ENCODE measurements at places on chromosomes 2 and 18. TPM values are rescaled to one million over a fixed set of nuclear protein-coding genes. Genes with fewer than 3 reads are reported as not detected.

DNA sequence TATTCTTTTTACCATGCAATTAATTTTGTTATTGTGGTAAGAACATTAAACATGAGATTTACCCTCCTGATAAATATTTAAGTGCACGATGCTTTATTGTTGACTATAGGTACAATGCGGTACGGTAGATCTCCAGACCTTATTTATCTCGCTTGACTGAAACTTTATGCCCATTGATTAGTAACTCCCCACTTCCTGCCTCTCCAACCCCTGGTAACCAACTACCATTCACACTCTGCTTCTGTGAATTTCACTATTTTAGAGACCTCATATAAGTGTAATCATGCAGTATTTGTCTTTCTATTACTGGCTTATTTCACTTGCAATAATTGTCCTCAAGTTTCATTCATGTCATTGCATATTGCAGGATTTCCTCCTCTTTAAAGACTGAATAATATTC is 195.7 kb upstream of the ID2 start:
- peaks cover 36% of the 10 kb centered on the region for H3K4me1 ChIP-seq
- H3K27ac ChIP-seq = peak overlapping the region; percentile 80
- no peaks in the 10 kb centered on the region for H3K27me3 ChIP-seq
- H3K4me3 ChIP-seq = peak overlapping the region; percentile 54
- H3K36me3 ChIP-seq = no peaks in the 10 kb centered on the region

DNA sequence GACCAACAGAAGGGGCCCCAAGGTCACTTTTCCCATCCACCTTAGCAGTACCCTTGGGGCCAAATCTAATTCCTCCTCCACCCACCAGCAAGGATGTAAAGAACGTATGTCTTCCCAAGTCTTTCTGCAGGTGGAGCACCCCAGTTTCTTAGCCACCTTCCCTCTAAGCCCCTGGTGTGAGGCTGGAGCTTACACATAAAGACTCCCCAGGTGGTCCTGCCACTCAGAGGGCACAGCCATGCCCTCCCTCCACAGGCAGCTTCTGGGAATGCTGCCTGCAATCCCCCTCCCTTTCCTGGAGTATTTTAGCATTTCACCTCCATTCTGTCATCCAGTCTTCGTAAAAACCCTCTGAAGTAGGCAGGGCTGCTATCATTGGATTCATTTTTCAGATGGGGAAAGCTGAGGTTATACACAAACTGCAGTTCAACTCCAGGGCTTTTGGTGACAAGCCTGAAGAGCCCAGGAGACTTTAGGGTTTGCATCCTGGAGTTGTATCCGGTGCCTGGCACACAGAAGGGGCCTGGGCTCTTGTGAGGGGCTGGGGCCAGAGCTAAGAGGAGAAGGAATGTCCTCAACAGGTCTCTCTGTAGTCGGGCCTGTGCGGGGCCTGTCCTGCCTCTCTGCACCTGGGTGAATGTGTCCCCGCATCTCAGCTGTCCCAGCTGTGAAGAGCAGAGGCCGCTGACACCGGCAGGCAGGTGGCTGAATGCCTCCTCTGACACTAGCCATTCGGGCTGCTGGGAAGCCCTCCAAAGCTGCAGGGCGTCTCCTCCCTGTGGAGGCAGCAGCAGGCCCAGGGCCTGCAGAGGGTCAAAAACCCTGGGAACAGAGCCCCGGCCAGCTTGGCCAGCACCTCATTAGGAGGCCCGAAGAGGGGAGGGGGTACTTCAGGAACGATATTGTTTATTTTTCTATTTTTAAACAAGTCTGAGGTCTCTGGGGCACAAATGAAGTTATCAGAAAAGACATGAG is 27.6 kb downstream of the CIB4 start:
- no peak for DNase-seq
- no peak overlapping the region for H3K4me3 ChIP-seq

DNA sequence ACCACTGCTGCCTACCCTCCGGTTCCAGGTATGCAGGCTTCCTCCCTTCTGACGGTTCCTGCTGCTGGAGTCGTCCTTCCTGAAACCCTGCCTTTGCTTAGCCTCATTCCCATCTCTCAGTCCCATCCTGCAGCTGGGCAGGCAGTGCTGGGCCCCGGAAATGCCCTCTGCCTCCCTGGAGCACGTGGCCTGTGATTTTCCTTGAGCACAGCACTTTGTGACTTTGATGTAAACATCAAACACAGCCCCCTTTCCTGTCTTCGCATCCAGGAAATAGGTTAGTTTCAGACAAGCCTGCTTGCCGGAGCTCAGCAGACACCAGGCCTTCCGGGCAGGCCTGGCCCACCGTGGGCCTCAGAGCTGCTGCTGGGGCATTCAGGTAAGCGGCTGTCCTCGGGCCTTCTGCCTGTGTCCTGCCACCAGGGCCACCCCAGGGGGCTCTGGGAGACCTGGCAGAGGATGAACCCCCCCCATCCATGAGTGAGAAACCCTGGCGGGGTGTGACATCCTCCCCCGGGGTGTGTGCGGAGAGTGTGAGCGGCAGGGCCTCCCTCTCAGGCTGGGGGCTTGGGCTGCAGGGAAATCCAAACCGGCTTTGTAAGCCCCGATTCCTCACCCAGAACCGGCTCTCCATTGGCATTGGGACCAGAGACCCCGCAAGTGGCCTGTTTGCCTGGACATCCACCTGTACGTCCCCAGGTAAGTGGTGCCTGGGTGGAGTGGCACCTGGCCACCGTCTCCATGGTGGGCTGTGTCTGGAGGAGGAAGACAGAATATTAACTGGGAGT is at the start of gene ZAP70:
Gene ZAP70, plus strand, starts transcription at position 281 of the 788 bp plus-strand sequence. CDS start 10,461 bp downstream, outside the sequence.
- no peak for DNase-seq
- H3K27me3 ChIP-seq = no peaks in the 10 kb centered on the region
- H3K4me3 ChIP-seq = no peak within 1 kb of the TSS

- H3K27me3 ChIP-seq = no peaks in the 10 kb centered on the region
- H3K4me1 ChIP-seq = peaks cover 6% of the 10 kb centered on the region
- no peak overlapping the region for H3K27ac ChIP-seq
- no peaks in the 10 kb centered on the region for H3K36me3 ChIP-seq
- H3K4me3 ChIP-seq = no peak overlapping the region
Measured at GRCh38 chr2:68294187-68294586, 25.6 kb downstream of the CNRIP1 start.

DNA sequence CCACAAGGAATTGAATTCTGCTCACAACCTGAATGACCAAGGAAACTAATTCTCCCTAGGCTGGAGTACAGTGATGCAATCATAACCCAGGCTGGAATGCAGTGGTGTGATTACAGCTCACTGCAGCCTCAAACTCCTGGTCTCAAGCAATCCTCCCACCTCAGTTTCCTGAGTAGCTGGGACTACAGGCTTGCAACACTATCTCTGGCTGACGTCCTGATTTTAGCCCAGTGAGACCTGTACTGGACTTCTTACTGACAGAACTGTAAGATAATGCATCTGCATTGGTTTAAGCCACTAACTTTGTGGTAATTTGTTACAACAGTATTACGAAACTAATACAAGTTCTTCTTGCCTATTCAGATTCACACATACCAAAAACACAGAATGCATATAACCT is 9.5 kb upstream of the KDSR start:
- peaks cover 5% of the 10 kb centered on the region for H3K4me1 ChIP-seq
- no peaks in the 10 kb centered on the region for H3K27me3 ChIP-seq
- no peak for DNase-seq
- H3K4me3 ChIP-seq = no peak overlapping the region

GRCh38 chr18:54712758-54713157 is 115.5 kb upstream of the RAB27B start:
- no peaks in the 10 kb centered on the region for H3K36me3 ChIP-seq
- no peak overlapping the region for H3K27ac ChIP-seq
- DNase-seq = no peak
- peaks cover 3% of the 10 kb centered on the region for H3K4me1 ChIP-seq

DNA sequence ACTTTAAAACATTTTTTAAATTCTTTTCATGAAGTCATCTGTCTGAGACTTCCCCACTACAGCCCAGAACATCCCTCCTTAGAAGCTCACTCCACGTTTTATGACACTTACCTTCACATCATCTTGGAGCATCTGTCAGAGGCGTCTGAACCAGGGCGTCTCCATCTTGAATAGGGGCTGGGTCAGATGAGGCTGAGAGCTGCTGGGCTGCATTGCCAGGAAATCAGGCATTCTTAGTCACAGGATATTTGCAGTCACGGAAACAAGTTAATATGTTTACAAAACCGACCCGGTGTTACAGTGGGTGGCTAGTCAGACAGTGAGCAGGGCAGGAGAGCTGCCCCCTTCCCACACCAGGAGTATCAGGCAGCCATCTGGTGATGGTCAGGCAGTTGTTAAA is 456.5 kb downstream of the FBXO15 start:
- no peak for DNase-seq
- no peaks in the 10 kb centered on the region for H3K36me3 ChIP-seq
- no peak overlapping the region for H3K4me3 ChIP-seq
- no peak overlapping the region for H3K27ac ChIP-seq
- peaks cover 24% of the 10 kb centered on the region for H3K4me1 ChIP-seq

GRCh38 chr2:195658541-195658890 is 1.5 kb downstream of the SLC39A10 start:
- H3K36me3 ChIP-seq = no peaks in the 10 kb centered on the region
- H3K4me3 ChIP-seq = peak overlapping the region; percentile 98
- no peak for DNase-seq
- peak overlapping the region; percentile 96 for H3K27ac ChIP-seq

DNA sequence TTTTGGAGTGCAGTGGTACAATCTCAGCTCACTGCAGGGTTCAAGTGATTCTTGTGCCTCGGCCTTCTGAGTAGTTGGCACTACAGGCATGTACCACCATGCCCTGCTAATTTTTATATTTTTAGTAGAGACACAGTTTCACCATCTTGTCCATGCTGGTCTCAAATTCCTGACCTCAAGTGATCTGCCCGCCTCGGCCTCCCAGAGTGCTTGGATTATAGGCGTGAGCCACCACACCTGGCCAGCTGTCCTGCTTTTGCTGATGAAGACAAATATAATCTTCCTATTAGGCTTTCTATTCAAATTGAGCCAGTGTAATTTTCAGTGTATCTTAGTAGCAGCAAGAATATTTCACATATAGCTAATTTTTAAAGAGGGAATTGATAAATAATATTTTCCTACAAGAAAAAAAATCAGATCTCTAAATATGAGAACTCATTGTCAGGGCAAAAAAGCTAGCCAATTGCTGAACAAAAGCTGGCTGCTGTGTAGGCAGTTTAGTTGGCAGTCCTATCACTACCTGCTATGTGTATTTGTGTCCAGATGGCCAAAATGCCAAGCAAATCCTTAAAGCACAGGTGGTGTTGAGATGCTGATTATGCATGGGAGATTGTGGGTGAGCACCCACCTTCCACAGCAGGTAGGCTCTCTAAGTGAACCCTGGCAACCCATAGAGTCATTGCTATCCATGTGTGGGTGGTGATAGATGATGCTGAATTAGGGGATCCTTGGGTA is 60.8 kb upstream of the STAM2 start:
- no peaks in the 10 kb centered on the region for H3K36me3 ChIP-seq
- no peaks in the 10 kb centered on the region for H3K4me1 ChIP-seq
- no peaks in the 10 kb centered on the region for H3K27me3 ChIP-seq
- no peak for DNase-seq
- no peak overlapping the region for H3K27ac ChIP-seq

DNA sequence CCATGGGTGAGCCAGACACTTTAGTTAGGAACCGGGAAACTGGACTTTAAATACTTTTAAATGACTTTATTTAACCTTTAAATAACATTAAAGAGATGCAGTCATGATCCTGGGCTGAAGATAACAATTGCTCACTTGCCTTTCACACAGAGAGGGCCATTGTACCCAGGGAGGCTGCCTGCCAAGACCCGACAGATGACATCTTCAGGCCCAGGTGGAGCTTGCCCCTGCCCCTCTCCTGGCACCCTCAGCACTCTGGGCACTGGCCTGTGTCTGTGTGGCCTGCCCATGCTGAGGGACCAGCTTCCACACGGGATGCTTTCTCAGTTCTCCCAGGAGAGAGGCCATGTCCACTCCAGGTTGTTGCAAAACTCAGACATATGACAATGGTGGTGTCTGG is 216.4 kb upstream of the MYT1L start:
- H3K4me1 ChIP-seq = no peaks in the 10 kb centered on the region
- H3K4me3 ChIP-seq = no peak overlapping the region
- DNase-seq = no peak

DNA sequence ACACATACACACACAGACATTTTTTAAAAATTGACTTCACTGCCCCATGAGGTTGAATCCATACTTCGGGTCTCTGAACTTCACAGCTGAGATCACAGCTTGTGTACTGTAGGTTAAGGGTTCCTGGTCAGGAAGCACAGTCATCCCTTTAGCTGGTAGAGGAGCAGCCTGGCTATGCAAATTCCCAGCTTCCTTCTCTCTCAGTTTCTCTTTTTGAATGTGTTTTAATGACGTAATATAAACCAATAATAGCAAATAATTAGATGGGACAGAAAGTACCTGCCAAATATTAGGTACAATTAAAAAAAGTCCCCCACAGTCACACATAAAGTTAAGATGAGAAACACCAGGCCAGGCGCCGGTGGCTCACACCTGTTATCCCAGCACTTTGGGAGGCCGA is 178.7 kb downstream of the ZNF385B start:
- no peaks in the 10 kb centered on the region for H3K27me3 ChIP-seq
- no peak overlapping the region for H3K4me3 ChIP-seq
- no peaks in the 10 kb centered on the region for H3K4me1 ChIP-seq
- H3K27ac ChIP-seq = no peak overlapping the region

Gene RGPD3
- polyA plus RNA-seq = 0.09 TPM

Gene AQP12A
- not detected for polyA plus RNA-seq

- H3K36me3 ChIP-seq = no peaks in the 10 kb centered on the region
- H3K4me1 ChIP-seq = peaks cover 16% of the 10 kb centered on the region
- no peaks in the 10 kb centered on the region for H3K27me3 ChIP-seq
- H3K4me3 ChIP-seq = peak overlapping the region; percentile 51
Measured at GRCh38 chr18:74796841-74797576, 199.3 kb downstream of the ZNF407 start.

Gene KIF5C
- 0.36 TPM for polyA plus RNA-seq

DNA sequence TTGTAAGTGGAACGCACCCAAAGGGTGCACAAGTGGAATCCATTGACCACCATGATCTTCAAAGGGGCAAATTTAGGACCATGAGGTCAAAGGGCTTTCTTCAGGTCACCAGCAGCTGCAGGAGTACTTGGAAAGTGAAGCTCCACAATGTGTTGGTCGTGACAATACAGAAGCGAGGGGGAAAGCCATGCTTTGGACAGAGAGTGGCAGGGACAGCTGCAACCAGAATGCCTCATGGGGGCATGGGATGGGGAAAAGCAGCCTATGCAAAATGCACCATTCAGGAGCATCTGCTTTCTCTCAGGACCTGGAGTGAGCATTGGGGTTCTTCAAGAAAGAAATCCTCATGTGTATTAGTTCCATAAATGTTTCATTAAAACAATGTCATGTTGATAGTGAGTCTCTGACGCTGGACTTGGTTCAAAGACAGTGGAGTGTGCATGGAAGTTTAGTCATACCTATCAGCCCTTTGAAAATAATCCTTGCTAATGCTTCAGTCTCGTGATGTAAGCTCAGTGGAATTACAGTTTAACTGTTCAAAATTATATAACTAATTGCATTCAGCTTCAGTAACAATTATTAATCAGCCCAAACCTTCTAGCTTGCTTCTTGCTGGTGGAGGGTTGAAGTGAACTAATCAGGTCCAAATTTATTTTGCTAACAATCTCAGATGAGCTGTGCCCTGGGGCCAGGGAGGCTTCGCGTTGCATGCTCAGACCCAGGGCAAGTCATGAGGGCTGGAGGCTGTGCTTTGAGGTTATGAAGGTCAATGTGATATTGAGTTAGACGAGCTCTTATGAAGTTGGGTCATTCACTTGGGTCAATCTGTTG is 41.6 kb downstream of the ACKR3 start:
- no peaks in the 10 kb centered on the region for H3K4me1 ChIP-seq
- no peaks in the 10 kb centered on the region for H3K36me3 ChIP-seq
- DNase-seq = no peak
- peaks cover 9% of the 10 kb centered on the region for H3K27me3 ChIP-seq
- H3K27ac ChIP-seq = no peak overlapping the region

- H3K27ac ChIP-seq = no peak overlapping the region
- DNase-seq = no peak
- no peaks in the 10 kb centered on the region for H3K4me1 ChIP-seq
Measured at GRCh38 chr18:34514238-34514637, 195.9 kb upstream of the DTNA start.
